ENCODE measurements at places on chromosomes 6 and 20.

GRCh38 chr6:17871189-17871519 is 116.3 kb downstream of the KIF13A start:
- DNase-seq: no peak

GRCh38 chr6:71621918-71622519 is 264.3 kb upstream of the RIMS1 start:
- DNase-seq: peak; percentile 25

DNA sequence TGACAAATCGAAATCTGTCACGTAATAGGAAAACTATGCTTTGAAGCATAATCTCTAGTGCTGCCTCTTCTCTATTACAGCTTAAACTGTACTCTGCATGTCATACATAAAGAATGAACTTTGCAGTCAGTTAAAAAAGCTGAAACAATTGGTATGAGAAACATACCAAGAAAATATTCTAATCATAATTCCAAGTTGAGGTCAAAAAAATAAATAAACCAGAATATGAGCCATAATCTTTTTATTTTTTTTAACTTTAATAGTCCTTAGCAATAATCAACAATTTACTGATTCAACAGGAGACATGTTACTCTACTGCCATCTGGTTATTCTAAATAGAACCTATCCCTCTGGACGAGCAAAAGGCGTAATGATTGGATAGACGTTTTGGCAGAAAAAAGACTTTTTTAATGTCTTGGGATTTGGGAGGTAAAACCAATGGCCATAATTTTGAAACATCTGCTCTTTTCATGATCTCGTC is 224.4 kb upstream of the FLRT3 start:
- peak; percentile 74 for DNase-seq

GRCh38 chr6:36752187-36752885 is 54.7 kb downstream of the RAB44 start:
- DNase-seq: no peak

DNA sequence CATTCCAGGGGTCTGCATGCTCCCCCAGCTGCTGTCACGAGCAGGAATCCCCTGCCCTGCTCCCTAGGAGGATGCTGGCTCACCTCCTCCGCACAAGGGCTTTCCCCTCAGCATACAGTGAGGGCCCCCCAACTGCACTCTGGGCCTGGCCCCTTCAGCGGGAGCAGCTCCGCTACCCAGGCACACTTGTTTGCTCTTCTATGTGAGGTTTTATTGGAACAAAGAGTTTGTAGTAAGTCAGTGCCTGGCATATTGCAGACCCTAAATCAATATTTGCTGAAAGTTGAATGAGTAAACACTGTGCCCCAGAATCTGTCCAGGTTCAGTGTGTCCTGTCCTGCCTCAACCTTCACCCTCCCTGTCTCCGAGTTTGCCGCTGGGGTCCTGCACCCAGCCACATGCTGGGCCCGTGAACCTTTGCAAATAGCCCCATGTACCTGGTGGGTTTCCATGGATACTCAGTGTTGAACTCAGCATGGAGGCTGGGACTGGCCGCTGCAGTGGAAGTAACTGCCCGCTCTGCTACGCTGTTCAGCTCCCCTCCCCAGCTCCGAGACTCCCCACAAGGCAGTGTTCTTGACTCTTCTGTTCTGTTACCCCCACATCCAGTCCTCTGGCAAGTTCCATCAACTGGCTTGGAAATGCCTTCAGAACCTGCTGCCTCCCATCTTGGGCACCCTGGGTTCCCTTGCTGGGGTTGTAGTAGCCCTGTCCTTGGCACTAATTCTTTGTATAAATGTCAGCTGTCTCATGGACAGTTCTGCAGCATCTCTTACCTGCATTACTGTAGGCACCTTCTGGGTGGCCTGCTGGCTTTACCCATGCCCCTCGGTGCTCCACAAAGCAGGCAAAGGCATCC is 15.7 kb downstream of the SLC22A1 start:
- DNase-seq: no peak

GRCh38 chr6:148441454-148441911 is 98.8 kb downstream of the SASH1 start:
- DNase-seq: peak; percentile 74

- DNase-seq: no peak
Measured at GRCh38 chr6:145787688-145788087, 26.9 kb downstream of the FBXO30 start.

DNA sequence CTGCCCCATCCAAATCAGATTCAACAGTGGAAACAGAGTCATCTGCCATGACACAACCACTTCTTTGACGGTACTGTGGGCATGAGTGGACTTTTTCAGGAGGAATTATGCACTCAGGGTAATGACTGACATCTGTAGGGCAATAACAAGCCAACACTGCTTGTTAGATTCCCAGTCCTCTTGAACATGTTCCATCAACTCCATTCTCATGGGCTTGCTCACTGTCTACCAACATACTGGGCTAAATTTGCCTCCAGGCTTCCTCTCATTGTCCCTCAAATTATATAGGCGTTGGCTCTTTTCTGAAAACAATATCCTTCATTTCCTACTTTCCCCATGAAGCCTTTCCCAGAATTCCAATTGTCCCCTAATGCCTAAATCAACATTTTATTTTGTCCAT is 43.1 kb downstream of the ANKEF1 start:
- no peak for DNase-seq

DNA sequence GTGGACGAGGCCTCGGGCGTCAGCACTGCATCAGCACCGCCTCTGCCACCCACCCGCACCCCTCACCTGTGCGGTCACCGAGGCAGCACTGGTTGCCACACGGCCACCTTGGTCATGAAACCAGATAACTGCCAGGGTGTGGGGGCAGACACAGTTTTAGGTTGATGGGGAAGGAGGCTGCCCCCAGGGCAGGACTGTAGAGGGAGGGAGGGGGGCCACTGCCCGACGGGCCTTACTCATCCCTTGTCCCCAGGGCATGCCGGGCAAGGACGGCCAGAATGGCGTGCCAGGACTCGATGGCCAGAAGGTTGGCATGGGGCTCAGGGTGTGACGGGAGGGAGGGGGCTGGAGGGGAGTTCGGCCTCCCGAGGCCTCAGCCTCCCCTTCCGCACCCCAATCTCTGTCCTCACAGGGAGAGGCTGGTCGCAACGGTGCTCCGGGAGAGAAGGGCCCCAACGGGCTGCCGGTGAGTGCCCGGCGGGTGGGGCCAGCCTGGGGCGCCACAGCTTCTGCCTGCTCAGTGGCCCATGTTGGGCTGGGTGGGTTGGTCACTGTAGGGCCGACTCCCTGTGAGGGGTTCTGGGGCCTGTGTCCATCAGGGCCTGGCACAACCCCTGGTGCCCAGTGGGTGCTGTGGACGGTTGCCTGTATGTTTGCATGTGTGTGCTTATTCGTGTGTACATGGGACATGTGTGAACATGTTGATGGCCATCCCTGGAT is 11.8 kb downstream of the COL9A3 start:
- DNase-seq: no peak

DNA sequence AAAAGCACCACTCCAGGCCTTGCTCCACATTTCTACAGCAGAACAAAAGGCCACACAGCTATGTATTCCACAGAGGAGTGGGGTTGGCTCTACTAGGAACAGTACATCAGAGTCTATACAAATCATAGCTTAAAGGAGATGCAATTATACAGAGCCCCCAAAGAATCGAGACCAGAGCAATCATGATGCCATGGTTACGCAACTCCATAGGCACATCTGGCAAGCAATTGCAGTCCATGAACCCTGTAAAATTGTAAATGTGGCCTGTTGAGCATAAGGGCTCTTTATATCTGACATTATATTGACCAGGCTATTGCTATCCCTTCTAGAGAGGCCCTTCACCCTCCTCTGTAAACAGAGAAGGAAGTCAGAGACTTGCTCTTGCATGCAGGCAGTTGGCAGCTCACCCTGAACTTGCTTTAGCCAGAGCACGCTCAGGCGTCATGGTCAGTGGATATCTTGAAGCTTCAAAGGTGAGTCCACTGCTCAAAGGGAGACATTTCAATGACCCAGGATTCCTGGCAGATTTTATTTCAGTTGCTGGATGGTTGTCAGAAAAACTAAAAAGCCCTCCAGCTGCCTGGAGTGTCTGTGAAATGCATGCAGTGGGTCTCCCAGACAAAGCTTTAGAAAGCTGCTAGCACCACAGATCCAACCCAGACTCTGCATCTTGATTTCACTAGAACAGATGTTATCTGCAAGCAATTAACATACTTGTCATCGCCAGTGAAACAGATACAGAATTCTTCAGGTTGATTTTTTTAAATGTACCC is 357.2 kb downstream of the CENPW start:
- peak; percentile 78 for DNase-seq

DNA sequence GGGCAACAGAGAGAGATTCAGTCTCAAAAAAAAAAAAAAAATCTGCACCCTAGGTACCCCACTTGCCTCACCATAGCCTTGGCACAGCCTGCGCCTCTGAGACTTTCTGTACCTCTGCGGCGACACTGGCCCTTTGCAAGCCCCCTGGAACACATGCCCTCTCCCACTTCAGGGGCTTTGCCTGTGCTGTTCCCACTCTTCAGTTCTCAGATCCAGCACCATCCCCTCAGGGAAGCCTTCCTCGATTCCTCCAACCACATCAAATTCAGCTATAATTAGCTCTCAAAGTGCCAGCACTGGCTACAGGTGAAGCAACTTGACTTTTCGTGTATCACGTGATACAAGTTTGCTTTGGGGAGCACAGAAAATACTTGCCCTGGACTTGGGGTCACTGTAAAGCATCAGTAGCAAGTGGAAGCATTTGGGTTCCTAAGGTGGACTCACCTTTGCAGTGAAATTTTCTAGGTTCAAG is 2.1 kb upstream of the UBE2V1 start:
- no peak for DNase-seq

DNA sequence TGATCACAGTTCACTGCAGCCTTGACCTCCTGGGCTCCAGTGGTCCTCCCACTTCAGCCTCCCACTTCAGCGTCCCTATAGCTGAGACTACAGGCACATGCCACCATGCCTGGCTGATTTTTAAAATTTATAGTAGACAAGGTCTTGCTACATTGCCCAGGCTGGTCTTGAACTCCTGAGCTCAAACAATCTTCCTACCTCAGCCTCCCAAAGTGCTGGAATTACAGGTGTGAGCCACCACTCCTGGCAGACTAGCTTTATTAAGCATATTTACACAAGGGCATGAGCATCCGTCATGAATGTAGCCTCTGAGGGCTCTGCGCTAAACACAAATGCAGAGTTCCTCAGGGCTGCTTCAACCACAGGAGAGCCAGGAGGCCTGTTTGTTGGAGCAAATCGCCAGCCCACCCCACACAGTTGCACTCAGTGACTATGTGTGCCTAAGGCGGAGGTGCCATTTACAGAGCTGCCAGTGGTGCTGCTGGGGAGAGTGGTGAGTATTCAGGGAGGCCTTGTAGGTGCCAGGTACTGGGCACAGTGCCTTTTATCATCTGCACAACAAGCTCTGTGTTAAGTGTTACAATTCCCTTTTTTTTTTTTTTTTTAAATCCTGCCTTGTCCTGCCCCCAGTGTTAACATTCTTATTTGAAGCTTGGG is 78.2 kb downstream of the PSMG4 start:
- DNase-seq: no peak

- no peak for DNase-seq
Measured at GRCh38 chr6:43977404-43978111, 149.7 kb downstream of the MRPL14 start.

DNA sequence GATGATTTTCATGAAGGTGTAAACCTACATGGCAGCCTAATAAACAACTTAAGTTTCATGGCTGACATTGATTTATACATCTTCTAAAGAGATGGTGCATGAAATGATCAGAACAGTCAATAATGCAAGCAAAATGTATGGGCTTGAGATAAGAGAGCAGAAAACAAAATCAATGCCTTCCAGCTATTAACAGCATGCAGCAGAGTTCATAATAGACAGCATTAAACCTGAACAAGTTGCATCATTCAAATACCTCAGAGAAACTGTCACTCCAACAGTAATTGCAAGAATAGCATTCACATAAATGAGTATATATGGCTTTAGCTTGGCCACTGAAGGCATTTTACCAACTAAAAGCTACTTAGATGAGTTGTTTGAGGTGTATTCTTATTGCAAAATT is 319.6 kb upstream of the ARID1B start:
- no peak for DNase-seq

Measured in fibroblast of upper back skin (primary cell).